ENCODE measurements at places on chromosomes 11 and 22. TPM values are rescaled to one million over a fixed set of nuclear protein-coding genes. Genes with fewer than 3 reads are reported as not detected.

- no peaks in the 10 kb centered on the region for H3K36me3 ChIP-seq
- no peaks in the 10 kb centered on the region for H3K4me1 ChIP-seq
- H3K4me3 ChIP-seq: no peak overlapping the region
- no peaks in the 10 kb centered on the region for H3K27me3 ChIP-seq
- DNase-seq: no peak
- no peak overlapping the region for H3K27ac ChIP-seq
These were observed 243.9 kb downstream of the MIAT start for GRCh38 chr22:26901198-26901816.

The GALR3 gene
- not detected for total RNA-seq

- H3K27ac ChIP-seq: no peak overlapping the region
- H3K4me1 ChIP-seq: peaks cover 21% of the 10 kb centered on the region
These were observed 2.1 kb downstream of the INPPL1 start for GRCh38 chr11:72226701-72227100.

- H3K27ac ChIP-seq: no peak overlapping the region
- no peak for DNase-seq
- no peaks in the 10 kb centered on the region for H3K4me1 ChIP-seq
- H3K36me3 ChIP-seq: no peaks in the 10 kb centered on the region
- no peaks in the 10 kb centered on the region for H3K27me3 ChIP-seq
- no peak overlapping the region for H3K4me3 ChIP-seq
These were observed 75.6 kb downstream of the CLPB start for GRCh38 chr11:72358466-72359405.

The CHRDL2 gene
- not detected for total RNA-seq

DNA sequence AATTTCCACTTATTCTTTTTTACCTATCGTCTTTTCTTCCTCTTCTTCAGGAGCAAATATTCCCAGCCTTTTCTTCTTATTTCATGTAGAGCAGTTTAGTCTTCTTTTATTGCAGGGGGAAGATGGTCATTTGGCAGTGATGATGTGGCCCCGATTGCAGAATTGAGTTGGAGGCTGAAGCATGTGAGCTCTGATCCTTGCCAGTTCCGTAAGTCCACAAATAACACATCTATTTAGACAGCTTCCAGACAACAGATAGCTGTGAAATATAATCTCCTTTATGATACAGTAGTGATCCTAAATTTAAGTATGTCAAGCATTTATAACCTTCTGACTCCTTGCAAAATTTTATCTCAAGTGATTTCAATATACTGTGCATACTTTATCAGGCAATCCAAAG, 27.5 kb downstream of the REXO2 start:
- H3K4me3 ChIP-seq: no peak overlapping the region
- H3K27ac ChIP-seq: no peak overlapping the region
- no peaks in the 10 kb centered on the region for H3K4me1 ChIP-seq

GRCh38 chr11:3665336-3666022, 5.7 kb downstream of the CHRNA10 start:
- no peak overlapping the region for H3K4me3 ChIP-seq
- no peak overlapping the region for H3K27ac ChIP-seq
- DNase-seq: no peak
- H3K27me3 ChIP-seq: no peaks in the 10 kb centered on the region
- no peaks in the 10 kb centered on the region for H3K36me3 ChIP-seq

DNA sequence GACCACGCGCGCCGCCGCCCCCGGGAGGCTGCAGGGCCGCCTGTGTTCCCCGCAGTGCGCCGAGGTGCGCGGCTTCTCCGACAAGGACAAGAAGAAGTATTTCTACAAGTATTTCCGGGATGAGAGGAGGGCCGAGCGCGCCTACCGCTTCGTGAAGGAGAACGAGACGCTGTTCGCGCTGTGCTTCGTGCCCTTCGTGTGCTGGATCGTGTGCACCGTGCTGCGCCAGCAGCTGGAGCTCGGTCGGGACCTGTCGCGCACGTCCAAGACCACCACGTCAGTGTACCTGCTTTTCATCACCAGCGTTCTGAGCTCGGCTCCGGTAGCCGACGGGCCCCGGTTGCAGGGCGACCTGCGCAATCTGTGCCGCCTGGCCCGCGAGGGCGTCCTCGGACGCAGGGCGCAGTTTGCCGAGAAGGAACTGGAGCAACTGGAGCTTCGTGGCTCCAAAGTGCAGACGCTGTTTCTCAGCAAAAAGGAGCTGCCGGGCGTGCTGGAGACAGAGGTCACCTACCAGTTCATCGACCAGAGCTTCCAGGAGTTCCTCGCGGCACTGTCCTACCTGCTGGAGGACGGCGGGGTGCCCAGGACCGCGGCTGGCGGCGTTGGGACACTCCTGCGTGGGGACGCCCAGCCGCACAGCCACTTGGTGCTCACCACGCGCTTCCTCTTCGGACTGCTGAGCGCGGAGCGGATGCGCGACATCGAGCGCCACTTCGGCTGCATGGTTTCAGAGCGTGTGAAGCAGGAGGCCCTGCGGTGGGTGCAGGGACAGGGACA, 2.7 kb downstream of the NLRP6 start:
- DNase-seq: peak; percentile 13
- H3K4me1 ChIP-seq: peaks cover 24% of the 10 kb centered on the region
- H3K27me3 ChIP-seq: peaks cover 13% of the 10 kb centered on the region
- H3K4me3 ChIP-seq: no peak overlapping the region

- no peaks in the 10 kb centered on the region for H3K36me3 ChIP-seq
- no peaks in the 10 kb centered on the region for H3K27me3 ChIP-seq
- peak; percentile 77 for DNase-seq
- H3K4me1 ChIP-seq: peaks cover 12% of the 10 kb centered on the region
- H3K27ac ChIP-seq: no peak overlapping the region
These were observed 19.3 kb downstream of the SCARF2 start for GRCh38 chr22:20418211-20418788.

DNA sequence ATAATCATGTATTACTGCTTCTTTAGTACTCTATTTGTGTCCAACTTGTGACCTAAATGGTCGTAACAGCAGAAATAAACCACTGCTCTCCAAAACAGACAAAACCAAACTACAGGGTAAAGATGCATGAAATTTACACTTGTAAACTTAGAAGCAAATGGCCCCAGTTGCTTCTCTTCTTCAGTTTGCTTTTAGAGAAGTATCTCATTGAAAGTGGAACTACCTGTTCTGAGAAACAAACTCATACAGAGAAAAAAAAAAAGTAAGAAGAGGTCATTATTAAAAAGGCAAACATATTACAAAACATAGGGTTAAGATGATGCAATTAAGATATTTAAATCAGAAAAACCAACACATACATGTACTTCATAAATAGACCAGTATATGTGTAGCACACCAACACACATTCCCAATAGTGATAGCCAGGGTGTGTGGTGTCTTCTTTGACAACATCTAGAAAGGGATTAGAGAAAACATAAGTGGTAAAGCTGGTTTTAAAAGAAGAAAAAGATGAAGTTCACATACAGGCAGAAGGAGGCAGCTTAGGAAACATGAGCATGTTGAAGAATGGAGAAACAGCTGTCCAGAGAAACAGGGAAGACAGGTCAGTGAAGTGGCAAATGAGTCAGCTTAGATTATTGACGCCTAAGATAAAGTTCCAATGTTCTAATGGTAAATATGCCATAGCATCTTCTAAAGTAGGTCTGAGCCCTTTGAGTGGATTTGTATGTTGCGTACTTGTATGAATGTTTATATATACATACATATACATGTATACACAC, 844.7 kb upstream of the CCDC90B start:
- H3K4me3 ChIP-seq: no peak overlapping the region
- H3K27me3 ChIP-seq: no peaks in the 10 kb centered on the region
- no peaks in the 10 kb centered on the region for H3K36me3 ChIP-seq

GRCh38 chr11:34869425-34869824, 46.8 kb downstream of the APIP start:
- no peak for DNase-seq
- no peaks in the 10 kb centered on the region for H3K27me3 ChIP-seq
- no peak overlapping the region for H3K27ac ChIP-seq
- H3K4me1 ChIP-seq: no peaks in the 10 kb centered on the region
- no peaks in the 10 kb centered on the region for H3K36me3 ChIP-seq

The RASL10A gene
- total RNA-seq: not detected

DNA sequence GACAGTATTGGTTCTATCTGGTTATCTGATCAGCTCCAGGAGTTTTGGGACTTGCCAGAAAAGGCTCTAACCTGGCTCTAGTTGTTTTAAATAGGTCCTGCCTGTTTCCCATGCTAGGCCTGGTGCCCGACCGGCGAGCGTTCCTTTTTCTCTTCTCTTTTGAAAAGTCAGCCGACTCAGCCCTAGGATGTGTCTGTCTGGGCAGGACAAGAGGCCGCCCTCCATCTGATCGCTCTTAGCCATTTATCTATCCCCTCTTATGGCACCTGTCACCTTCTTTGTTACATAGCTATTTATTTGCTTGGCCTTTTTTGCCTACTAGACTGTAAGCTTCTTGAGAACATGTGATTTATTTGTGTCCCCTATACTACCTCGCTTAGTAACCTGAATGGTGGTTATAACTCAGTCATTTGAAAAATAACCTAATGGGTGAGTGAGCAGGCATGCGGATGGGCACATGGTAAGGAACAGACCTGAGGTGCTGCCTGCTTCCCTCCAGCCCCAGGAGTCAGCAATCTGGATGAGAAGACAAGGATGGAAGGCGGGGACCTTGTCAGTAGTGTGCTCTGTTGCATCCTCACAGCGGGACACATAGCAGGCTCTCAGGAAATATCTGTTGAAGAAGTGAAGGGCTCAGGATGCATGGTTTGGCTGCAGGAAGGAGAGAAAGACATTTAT, 108.4 kb downstream of the ZBTB16 start:
- no peaks in the 10 kb centered on the region for H3K36me3 ChIP-seq
- DNase-seq: no peak
- no peaks in the 10 kb centered on the region for H3K27me3 ChIP-seq
- no peak overlapping the region for H3K4me3 ChIP-seq

- H3K27ac ChIP-seq: no peak overlapping the region
- DNase-seq: no peak
- no peak overlapping the region for H3K4me3 ChIP-seq
- H3K27me3 ChIP-seq: no peaks in the 10 kb centered on the region
These were observed 99.5 kb downstream of the MICAL3 start for GRCh38 chr22:17924735-17925364.

DNA sequence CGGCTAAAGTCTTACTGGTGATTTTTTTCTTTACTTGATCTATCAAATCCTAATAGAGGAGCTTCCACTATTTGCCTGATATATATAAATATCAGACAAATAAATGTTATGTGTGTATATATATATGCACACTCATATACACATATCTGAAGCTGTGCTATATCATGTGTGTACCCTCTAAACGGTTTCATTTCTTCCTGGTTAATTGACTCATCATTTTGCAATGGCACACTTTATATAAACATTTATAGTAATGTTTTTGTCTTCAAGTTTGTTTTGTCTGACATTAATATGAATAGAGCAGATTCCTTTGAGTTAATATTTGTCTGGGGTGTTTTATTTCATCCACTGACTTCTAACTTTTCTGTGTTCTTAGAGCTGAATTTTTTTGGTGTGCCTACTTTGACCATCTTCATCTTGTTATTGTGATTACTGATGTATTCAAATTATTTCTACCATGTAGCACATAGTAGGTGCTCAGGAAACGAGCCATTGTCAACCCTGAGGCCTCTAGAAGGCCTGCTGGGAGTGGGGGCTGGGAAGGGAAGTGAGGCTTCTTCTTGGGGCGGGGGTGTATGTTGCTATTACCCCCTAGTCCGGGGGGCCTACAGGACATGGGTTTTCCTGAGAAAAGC, 82.6 kb downstream of the LRRC32 start:
- no peaks in the 10 kb centered on the region for H3K36me3 ChIP-seq
- H3K27ac ChIP-seq: no peak overlapping the region
- no peak overlapping the region for H3K4me3 ChIP-seq
- no peaks in the 10 kb centered on the region for H3K27me3 ChIP-seq
- no peak for DNase-seq
- no peaks in the 10 kb centered on the region for H3K4me1 ChIP-seq

The FOLR2 gene
- 49.1 TPM for total RNA-seq

DNA sequence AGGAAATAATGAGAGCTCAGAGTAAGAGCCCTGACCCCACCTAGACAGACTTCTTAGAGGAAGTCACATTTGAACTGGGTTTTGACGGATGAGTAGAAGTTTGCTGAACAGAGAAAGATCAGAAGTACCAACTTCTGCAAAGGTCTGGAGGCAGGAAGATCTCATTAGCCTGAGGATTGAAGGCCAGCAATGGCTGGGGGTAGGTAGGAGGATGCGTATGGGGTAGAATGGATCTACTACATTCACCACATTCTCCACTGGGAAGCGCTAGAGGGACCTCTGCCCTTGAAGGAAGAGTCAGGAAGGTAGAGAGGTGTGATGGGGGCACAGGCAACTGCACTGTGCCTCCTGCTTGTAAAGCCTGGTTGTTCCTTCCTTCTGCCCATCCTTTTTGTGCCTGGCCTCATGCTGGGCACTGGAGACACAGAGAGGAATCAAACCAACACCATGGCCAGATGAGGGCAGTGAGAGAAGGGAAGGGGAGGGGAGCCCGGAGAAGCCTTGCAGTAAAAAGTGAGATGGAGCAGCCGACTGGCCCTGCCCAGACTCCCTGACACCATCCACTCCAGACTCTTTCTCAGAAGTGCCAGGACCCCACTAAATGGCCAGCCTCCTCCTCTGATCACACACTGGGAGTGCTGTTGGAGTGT, 4.9 kb downstream of the TPBGL start:
- no peaks in the 10 kb centered on the region for H3K27me3 ChIP-seq
- no peak overlapping the region for H3K4me3 ChIP-seq
- no peak overlapping the region for H3K27ac ChIP-seq

The SART1 gene
- total RNA-seq: 60.6 TPM

The TMPRSS4 gene
- not detected for total RNA-seq

GRCh38 chr22:42994917-42995562, 19.9 kb downstream of the PACSIN2 start:
- peak; percentile 88 for DNase-seq
- peak overlapping the region; percentile 95 for H3K27ac ChIP-seq
- peaks cover 94% of the 10 kb centered on the region for H3K4me1 ChIP-seq
- no peaks in the 10 kb centered on the region for H3K27me3 ChIP-seq

- no peak overlapping the region for H3K27ac ChIP-seq
- peak; percentile 13 for DNase-seq
- H3K36me3 ChIP-seq: no peaks in the 10 kb centered on the region
- no peak overlapping the region for H3K4me3 ChIP-seq
- no peaks in the 10 kb centered on the region for H3K27me3 ChIP-seq
These were observed 12.2 kb upstream of the DCHS1 start for GRCh38 chr11:6667733-6668374.

DNA sequence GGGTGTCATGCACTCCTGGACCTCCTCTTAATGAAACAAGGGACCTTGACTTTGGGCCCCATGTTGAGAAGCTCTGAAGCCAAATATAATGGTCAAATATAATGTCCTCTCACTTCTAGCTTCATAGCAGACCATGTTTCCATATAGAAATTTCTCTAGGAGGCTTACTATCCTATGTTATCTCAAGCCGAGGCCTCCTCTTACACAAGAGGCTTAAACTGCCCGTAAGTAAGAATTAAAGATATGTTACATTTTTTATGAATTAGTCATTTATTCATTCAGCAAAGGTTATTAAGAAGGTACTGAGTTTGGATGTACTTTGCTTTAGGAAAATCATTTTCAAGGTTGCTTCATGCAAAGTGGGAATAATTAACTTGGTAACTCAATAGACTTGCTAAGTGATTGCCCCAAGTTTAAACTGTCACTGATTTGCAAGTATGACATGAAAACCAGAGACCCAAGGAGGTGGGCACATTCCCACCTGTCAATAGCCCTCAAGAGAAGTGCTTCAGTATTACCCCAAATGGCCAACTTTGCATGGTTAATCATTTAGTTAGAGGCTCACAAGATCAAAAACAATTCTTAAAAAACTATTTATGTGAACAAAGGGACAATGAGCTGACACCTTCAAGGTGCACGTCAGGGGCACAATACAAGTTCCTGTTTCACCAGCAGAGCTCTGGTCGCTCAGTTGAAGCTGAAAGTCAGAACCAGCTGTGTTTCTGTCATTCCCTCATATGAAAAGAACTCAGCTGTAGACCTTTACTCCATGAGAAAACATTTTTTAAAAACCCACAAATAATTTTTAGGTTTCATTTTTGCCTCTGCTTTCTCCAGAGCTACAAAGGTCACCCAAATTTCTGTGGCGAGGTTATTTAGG, 20.9 kb downstream of the BDNF start:
- no peak overlapping the region for H3K4me3 ChIP-seq
- no peaks in the 10 kb centered on the region for H3K4me1 ChIP-seq
- no peaks in the 10 kb centered on the region for H3K36me3 ChIP-seq
